ENCODE measurements at places on chromosomes 7 and 10.
A peak's percentile ranks its signal among the peaks of the same experiment; 100 is the strongest.

- no peak for DNase-seq
Observed at GRCh38 chr10:54081950-54082349, 719.1 kb downstream of the PCDH15 start.

DNA sequence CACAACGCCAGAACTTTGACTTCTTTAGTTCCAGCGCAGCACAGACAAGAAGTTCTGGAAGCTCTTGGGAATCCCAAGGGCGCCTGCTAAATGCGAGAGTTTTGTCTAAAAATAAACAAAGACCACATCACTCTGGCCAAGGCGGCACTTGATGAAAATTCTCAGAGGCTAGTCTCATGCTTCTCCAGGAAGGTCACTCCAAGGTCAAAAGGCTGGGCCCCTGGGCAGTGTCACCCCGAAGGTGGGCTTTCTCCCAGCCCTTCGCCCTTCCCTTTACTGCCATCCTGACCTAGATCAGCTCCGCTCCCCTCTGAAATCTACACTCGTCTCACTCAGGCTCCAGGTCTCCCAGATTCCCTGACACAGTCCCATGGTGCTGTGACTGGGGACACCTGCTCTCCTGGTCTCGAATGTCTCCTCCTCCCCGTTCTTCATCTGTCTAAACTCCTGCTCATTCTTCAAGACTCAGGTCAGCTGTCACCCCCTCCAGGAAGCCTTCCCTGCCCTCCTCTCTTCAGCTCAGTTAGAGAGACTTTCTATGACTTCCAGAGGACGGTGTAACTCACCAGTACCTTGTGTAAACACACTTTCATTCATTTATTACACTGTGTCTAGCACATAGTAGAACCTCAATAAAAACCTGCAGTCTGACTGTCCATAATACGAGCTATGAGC lies 10.5 kb downstream of the FAM53B start:
- no peak for DNase-seq

DNA sequence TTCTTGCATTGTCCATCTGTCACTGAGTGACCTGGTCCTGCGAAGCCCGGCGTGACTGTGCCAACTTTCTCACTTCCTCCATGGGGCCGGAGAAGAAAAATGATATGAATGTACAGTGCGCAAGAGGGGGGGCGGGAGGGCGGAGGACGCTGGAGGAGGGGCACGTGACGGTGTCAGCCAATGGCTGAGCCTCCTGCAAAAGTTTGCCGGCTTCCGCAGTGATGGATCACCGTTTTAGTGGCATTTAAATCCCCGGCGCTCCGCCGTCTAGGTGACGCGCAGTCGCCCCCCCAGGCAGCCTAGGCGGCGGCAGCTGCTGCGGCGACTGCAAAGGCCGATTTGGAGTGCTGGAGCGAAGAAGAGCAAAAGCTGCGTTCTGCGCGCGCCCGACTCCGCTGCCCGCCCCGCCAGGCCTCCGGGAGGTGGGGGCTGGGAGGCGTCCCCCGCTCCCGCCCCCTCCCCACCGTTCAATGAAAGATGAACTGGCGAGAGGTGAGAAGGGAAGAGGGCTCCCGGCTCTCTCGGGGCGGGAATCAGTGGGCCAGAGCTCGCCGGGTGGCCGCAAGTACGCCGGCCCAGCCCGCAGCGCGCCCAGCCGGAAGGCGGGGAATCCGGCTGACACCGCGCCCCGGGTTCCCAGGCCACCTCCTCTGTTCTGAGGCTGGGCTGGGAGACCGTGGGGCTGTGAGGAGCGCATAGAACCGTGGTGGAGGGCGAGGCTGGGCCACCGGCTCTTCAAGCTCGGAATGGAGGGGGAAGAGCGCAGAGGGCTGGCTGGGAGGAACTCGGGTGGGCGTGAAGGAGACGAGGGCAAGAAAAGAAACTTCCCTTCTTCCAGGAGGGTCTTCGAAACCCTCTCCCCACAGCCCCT lies at the start of gene HOXA1:
Gene HOXA1, minus strand, starts transcription at position 104 of the 871 bp plus-strand sequence. Its CDS starts 88 bp downstream, at position 16.
- peak; percentile 76 for DNase-seq

DNA sequence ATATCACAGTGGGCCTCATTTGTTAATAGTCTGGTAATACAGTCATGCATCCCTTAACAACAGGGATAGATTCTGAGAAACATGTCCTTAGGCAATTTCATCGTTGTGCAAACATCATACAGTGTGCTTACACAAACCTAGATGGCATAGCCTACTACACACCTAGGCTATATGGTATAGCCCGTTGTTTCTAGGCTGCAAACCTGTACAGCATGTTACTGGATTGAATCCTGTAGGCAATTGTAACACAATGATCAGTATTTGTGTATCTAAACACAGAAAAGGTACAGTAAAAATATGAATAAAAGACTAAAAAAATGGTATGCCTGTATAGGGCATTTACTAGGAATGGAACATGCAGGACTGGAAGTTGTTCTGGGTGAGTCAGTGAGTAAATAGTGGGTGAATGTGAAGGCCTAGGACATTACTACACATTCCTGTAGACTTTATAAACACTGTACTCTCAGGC lies 12.0 kb upstream of the RHOBTB1 start:
- no peak for DNase-seq

DNA sequence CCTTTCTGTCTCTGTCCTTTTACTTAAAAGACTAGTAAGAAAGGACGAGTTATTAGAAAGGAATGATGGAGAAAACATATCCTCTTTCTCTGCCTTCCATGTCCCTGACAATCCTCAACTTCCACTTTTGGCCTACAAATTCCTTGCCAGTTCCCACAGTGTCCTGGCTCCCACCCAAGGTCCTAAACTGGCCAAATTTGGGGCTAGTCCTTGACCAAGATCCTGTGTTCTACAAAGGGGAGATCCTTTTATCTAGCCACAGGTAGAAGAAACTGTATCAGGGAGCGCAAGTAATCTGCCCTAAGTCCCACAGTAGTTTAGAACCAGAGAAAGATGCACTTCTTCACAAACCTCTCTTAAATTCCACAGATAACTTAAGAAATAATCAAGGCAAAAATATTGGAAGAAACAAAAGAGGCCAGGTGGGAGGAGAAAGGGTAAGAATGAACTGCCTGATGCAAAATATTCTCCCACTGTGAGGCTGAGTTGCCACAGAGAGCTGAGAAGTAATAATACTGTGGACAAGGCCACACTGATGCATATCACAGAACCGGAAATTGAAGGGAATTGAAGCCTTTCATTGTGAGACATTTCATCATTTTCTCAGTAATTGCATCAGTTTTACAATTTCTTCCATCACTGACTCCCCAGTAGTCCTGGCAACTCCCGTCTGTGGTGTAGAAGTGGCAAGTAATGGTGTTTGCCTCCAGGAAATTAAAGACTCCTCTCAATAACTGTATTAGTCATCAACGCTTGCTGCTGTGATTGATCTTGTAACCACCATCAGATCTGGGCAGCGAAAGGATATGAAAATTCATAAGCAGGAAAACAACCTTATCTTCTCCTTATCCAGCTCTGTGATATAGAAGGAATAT lies 47.2 kb downstream of the DNAJC12 start:
- no peak for DNase-seq

- no peak for DNase-seq
Observed at GRCh38 chr10:114073395-114074186, 29.9 kb downstream of the ADRB1 start.

- DNase-seq, result no peak
Observed at GRCh38 chr10:98892523-98892922, 343.1 kb downstream of the HPSE2 start.

DNA sequence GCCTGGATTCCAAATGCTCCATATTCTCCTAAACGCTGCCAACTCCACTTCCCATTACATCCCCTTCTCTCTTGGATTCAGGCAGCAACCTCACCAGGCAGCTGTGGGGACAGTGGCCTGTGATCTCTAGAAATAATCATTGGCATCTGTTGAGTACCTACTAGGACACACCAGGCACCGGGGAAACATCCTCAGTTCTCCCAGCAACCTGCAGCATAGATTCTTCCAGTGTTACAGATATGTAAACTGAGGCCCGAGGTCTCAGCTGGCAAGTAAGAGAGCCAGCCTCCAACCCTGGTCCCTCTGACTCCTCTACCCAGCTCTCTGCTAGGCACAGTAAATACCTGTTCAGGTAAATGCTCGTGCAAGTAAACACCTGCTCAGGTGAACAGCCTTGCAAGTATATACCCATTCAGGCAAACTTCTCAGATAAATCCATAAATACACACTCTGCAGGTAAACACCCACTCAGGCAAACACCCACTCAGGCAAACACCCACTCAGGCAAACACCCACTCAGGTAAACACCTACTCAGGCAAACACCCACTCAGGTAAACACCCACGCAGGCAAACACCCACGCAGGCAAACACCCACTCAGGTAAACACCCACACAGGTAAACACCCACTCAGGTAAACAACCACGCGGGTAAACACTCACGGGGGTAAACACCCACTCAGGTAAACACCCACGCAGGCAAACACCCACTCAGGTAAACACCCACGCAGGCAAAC lies 18.7 kb downstream of the ASB13 start:
- no peak for DNase-seq

- DNase-seq, result no peak
Observed at GRCh38 chr7:121039994-121040393, 51.5 kb downstream of the CPED1 start.

DNA sequence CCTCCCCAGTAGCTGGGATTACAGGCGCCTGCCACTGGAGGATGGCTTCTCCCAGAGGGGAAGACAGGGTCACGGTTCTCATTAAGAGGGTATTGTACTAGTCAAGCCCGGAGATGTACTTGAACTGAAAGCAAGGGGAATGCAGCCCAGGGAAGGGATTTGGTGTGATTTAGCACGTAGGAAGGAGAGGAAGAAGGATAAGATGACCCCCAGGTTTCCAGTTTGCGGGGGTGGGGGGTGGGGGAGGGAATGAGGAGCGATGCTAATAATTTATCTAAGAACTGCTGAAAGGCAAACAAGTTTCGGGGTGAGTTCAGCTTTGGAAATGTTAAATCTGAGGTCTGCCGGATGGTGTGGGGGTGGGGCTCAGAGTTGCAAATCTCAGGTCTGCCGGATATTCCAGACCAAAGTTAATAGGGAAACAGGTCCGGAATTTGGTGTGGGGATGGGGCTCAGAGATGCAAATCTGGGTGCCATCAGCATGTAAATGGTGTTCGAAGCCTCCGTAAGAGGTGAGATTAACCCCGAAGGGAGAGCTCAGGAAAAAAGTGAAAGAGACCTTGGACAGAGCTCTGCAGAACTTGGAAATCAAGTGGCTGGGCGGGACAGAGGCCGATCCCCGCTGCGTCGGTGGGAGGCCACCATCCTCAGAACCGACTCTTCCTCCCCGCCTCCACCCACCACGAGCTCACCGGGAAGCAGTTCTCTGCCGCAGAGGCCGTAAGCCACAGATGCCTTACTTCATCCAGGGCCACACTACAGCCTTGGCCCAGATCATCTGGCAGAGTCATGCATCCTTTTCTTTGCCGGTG lies 1.6 kb upstream of the SEPHS1 start:
- peak; percentile 14 for DNase-seq

DNA sequence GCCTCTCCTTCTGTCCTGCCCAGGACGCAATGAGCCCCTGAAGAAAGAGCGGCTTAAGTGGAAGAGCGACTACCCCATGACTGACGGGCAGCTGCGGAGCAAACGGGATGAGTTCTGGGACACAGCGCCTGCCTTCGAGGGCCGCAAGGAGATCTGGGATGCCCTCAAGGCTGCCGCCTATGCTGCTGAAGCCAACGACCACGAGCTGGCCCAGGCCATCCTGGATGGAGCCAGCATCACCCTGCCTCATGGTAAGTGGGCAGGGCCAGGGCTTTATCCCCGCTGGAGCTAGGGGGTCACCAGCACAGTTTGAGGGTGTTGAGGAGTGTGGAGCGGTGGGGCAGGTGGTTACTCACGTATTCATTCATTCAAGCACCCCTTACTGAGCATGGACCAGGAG lies 4.7 kb upstream of the ANKRD2 start:
- DNase-seq, result no peak

GRCh38 chr7:32072397-32072796 lies 2.2 kb upstream of the PDE1C start:
- DNase-seq, result no peak

Data from DMS79 (cell line).